Kidney epithelial cell (primary cell): ENCODE measurements at places on chromosomes 7 and 10. TPM values are rescaled to one million over a fixed set of nuclear protein-coding genes. Genes with fewer than 3 reads are reported as not detected.

The LEP gene
- not detected in 2 replicates for total RNA-seq

The TWIST1 gene
- total RNA-seq: 1.6 and 6.3 TPM in 2 replicates

The KDM7A gene
- 9.7 and 11.5 TPM in 2 replicates for total RNA-seq

The AKR1C8 gene
- total RNA-seq: 0.21 TPM in 1 of 2 replicates, not detected in the other

The FXYD4 gene
- total RNA-seq: not detected in 2 replicates

The JAZF1 gene
- 0.96 and 1.3 TPM in 2 replicates for total RNA-seq

The LOXL4 gene
- total RNA-seq: 5.7 and 6.1 TPM in 2 replicates

The PIP gene
- total RNA-seq: not detected in 2 replicates

The CDH23 gene
- total RNA-seq: 0.04 and 0.14 TPM in 2 replicates

The CPA2 gene
- total RNA-seq: not detected in 2 replicates

The ASB10 gene
- total RNA-seq: not detected in 2 replicates

The DIP2C gene
- total RNA-seq: 19.2 and 20.4 TPM in 2 replicates

The CRHR2 gene
- not detected in 2 replicates for total RNA-seq

The PAX4 gene
- not detected in 2 replicates for total RNA-seq

The C7orf33 gene
- total RNA-seq: not detected in 2 replicates

The SORCS1 gene
- 2.1 and 2.3 TPM in 2 replicates for total RNA-seq

The KCNIP2 gene
- 0.29 and 0.48 TPM in 2 replicates for total RNA-seq

The SPDYE5 gene
- total RNA-seq: not detected in 2 replicates

The TNS3 gene
- 41.2 and 57.0 TPM in 2 replicates for total RNA-seq

The UPP1 gene
- total RNA-seq: 421 and 429 TPM in 2 replicates

The MORN4 gene
- total RNA-seq: 11.2 and 12.4 TPM in 2 replicates

The NUTM2D gene
- 2.4 and 4.0 TPM in 2 replicates for total RNA-seq

The AKR1D1 gene
- total RNA-seq: 0.08 TPM in 1 of 2 replicates, not detected in the other

The CD36 gene
- not detected in 2 replicates for total RNA-seq

The DENND2A gene
- total RNA-seq: 11.2 and 14.8 TPM in 2 replicates

The SYCE1 gene
- total RNA-seq: 0.27 and 0.50 TPM in 2 replicates

The PHYHIPL gene
- 0.17 TPM in 1 of 2 replicates, not detected in the other for total RNA-seq

The NKX1-2 gene
- total RNA-seq: not detected in 2 replicates

The C7orf57 gene
- total RNA-seq: 0.34 TPM in 1 of 2 replicates, not detected in the other

The ITGB1 gene
- 1,462 and 2,227 TPM in 2 replicates for total RNA-seq

The MBL2 gene
- not detected in 2 replicates for total RNA-seq

The CH25H gene
- total RNA-seq: 0.29 and 0.34 TPM in 2 replicates

The CRYGN gene
- total RNA-seq: 0.84 and 2.1 TPM in 2 replicates

The OR2A42 gene
- total RNA-seq: 0.07 and 0.08 TPM in 2 replicates

The ADAM22 gene
- total RNA-seq: 0.89 and 1.4 TPM in 2 replicates

The COL1A2 gene
- total RNA-seq: 10.8 and 11.2 TPM in 2 replicates

The KIAA1217 gene
- total RNA-seq: 18.9 and 21.5 TPM in 2 replicates

The SFMBT2 gene
- 3.0 and 3.1 TPM in 2 replicates for total RNA-seq

The TUBAL3 gene
- total RNA-seq: 0.34 and 0.46 TPM in 2 replicates

The METTL27 gene
- total RNA-seq: 1.5 and 2.6 TPM in 2 replicates

The MEIG1 gene
- total RNA-seq: 1.5 TPM in 1 of 2 replicates, not detected in the other

The PDE1C gene
- 2.3 and 2.6 TPM in 2 replicates for total RNA-seq
